ENCODE measurements at places on chromosomes 16 and 17.

- DNase-seq: no peak
Measured at GRCh38 chr16:87006789-87007745, 310.1 kb downstream of the C16orf95 start.

GRCh38 chr16:22177968-22178930, 15.9 kb downstream of the SDR42E2 start:
- DNase-seq: no peak

DNA sequence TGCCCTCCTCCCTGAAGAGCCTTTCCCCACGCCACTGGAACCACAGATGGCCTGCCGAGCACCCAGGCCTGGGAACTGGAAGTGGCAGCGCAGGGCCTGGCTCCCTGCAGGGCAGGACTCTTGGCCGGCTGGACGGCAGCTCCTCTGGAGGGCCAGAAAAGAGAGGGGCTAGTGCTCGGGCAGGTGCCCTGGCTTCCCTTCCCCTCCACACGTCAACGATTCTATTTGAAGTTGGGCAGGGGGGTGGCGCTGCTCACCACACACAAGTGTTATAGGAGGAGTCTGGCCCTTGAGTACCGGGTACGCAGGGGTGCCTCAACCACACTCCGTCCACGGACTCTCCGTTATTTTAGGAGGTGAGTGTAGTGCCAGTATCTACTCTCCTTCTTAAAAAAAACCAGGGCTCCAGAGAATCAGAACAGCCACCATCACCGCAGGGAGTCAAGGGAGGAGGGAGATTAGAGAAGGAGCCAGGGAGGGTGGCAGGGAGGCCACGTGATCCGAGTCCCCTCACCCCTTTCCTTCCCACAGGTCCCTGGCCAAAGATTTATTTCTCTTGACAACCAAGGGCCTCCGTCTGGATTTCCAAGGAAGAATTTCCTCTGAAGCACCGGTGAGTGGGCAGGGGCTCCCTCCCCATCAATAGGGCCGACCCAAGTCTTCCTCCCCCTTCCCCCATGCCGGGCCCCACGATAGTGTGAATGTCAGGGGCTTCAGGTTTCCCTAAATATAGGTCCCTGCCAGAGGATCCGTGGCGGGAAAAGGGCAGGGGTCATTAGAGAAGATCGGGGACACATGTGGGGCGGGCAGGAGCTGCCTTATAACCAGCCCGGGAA, 1.4 kb upstream of the ALDOA start:
- DNase-seq: no peak

DNA sequence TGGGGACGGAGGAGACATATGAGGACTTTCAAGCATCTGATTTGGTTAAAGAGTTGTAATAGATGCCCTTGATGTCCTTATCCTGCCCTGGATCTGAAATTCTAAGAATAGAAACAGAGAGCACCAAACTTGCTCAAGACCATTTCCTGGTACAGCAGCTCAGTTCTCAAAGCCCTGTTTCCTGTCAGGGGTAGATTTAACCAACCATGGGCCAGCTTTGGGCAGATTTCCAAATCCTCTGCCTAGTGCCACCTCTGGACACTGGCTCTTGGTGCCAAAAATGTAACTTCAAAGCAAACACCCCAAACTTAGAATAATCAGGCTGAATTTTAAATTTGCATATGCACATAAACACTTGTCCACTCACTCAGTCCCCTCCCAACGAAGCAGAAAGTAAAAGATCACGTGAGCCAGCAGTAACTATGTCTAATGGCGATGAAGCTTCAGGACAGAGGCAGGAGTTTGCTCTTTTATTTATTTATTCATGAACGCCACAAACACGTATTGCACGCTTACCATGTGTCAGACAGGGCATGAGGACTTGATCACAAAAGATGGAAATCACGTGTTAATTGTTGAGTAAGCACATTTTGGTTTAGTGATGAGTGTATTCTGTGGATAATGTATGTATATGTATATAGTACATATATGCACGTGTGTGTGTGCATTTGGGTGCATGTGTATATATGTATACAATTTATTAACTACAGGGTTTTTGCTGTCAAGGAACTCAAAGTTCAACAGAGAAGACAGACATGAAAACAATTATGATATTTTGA, 23.1 kb upstream of the SDK2 start:
- no peak for DNase-seq

GRCh38 chr16:52069866-52070265, 477.1 kb downstream of the TOX3 start:
- DNase-seq: no peak

DNA sequence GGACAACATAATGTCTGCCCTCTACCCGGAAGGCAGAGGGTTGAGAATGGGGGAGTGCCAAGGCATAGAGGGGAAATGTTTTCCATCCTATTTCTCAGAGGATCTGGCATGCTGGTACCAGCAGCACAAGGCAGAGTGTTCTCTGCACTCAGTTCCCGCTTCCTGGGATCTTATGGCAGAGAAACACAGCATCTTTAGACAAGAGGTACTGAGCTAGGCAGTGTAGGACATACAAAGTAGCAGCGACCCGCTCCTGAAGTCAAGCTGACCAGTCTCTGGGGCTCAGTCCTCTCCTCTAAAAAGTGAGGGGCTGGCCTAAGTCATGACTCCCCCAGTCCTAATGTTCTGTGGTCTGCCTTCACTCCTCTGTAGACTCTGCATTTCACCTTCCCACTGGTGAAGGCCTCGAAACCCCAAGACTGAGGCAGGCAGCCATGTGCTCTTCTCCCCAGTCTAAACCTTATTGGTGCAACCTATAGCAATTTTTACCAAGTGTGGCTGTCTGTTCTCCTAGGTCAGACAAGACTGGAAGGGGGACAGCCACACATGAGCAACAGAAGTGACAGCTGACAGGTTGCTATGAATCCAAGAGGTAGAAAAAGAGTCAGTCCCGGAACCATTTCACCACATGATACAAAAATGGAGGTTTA, 11.3 kb upstream of the TSPOAP1 start:
- DNase-seq: no peak

GRCh38 chr17:13000561-13000960, 17.3 kb downstream of the ELAC2 start:
- DNase-seq: no peak
